ENCODE measurements at places on chromosomes 5 and 9. TPM values are rescaled to one million over a fixed set of nuclear protein-coding genes. Genes with fewer than 3 reads are reported as not detected.

EFCAB9 gene
- total RNA-seq = not detected

MAMDC2 gene
- not detected for total RNA-seq

ITK gene
- 0.81 TPM for total RNA-seq

PHF24 gene
- total RNA-seq = not detected

C6 gene
- total RNA-seq = 0.51 TPM

NFIB gene
- total RNA-seq = 3.0 TPM

DIPK1B gene
- total RNA-seq = 20.4 TPM

LRRC19 gene
- not detected for total RNA-seq

CAMK4 gene
- 0.35 TPM for total RNA-seq

DNA sequence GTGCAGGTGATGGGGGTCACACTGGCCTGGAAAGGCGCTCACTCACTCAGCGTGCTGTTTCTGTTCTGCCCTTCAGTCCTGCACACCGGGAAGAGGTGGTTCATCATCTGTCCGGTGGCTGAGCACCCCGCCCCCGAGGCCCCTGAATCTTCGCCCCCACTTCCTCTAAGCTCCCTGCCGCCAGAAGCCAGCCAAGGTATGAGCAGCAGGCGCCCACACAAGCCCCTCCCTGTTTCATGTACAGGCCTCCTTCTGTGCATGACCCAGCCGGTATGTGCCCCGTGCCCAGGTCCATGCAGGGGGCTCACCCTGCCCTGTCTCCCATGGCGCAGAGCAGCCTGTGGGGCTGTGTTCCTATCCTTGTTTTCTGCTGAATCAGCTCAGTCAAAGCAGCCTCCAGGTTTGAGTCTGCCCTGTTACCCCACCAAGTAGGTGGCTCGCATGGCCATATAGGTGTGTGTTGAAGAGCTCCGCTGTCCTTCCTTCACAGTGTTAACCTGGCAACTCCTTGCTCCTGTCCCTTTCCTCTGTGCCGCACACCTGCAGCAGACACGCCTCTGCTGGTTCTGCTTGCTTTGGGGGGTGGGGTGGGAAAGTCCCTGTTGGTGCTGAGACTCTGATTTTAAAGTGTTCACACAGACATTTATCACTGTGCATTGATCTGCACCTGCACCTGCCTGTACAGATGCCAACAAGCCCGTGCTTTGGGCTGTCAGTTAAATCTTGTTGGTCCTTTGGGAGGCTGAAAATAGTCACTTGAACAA lies 84.8 kb downstream of the WNK2 start:
- DNase-seq = no peak

DNA sequence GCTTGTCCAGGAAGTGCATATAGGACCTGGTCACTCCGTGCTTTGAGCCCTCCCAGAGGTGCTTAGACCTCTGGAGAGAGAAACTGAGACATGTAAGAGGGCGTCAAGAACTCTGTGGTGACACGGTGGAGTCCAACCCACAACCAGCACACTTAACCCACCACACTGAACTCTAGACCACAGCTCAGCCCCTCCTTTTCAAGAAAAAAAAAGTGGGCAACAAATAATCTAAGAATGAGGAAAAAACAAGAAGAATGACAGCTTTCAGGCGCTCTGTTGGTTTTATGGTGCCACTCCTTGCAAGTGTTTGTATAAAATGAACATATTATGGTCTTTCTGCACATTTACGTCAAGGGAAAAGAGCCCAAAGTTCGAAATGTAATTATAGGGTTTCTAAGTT lies 50.2 kb upstream of the SNAPC3 start:
- DNase-seq = no peak

DNA sequence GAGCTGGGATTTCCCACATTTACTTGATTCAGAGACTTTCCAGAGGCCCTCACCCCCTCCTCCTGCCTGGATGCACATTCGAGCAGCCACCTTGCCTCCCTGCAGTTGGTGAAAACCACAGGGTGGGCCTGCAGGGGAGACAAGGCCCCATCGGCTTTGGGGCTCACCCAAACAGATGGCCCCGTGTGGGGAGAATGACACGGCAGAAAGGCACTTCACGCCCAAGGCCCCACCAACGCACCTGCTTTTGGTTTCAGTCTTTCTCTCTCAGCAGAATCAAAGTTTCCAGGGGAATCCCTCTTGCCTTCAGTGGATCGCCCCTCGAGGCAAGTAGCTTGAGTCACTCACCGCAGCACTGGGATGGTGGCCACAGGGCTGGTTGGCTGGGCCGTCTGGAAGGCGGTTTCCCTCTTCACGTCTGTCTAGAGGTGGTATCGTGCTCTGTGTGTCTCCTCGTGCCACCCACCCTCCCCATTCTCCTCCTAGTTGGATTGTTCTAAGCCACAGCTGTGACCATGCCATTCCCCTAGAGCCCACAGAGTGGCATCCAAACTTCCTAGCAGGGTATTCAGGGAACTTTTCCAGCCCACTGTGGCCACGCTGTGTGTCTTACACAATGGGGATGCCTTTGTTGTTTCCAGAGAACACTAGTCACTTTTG lies 31.8 kb downstream of the SEC61B start:
- peak; percentile 19 for DNase-seq

DNA sequence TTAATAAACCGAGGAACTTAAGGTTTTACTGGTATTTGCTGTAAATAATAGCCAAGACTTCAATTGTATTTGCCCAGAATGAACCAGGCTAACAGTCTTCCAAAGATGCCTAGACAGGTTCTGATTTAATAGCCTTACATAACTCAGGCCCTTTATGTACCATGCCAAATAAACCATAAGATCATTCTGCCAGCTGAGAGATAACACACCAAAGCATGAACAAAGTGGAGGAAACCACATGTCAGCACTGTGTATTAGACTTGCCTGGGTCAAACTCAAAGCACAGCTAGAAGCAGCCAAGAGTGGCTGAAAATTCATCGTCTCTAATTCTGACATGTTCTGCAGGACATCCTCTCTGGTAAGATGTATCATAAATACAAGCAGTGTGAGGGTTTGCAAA lies 319.3 kb upstream of the ZNF608 start:
- DNase-seq = no peak

GRCh38 chr9:90287567-90288274 lies 354.9 kb downstream of the DIRAS2 start:
- no peak for DNase-seq

DNA sequence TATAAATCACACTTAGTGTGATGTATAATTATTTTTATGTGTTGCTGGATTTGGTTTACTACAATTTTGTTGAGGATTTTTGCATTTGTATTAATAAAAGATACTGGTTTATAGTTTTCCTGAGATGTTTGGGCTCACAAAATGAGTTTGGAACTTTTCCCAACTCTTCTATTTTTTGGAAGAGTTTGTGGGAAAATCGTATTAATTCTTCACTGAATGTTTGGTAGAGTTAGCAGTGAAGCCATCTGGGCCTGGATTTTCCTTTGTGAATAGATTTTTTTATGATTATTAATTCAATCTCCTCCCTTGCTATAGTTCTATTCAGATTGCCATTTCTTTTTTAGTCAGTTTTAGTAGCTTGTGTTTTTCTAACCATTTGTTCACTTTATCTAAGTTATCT lies 201.7 kb upstream of the NFIL3 start:
- no peak for DNase-seq

- no peak for DNase-seq
Observed at GRCh38 chr9:111484572-111484894, 350 bp upstream of the ECPAS start.

DNA sequence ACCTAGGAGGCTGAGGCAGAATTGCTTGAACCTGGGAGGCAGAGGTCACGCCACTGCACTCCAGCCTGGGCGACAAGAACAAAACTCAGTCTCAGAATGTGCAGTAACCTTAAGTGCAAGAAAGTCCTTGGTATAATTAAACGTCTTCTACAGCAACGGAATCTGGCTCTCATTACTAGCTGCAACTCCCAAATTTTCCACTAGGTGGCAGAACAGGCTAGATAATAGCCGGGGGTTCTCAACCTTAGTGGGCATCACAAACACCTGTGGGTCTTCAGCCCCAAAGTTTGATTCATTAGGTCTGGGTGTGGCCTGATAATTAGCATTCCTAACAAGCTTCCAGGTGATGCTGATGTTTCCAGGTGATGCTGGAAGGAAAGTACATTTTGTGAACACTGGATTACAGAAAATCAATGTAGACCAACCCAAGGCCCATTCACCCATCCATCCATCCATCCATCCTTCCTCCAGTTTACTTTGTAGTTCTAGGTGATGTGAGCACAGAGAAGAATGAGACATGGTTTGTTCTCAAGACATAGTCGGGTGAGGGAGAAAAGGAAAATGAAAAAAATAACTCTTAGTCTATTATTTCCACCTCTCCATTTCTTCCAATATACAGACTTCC lies 37.3 kb downstream of the FBXW2 start:
- DNase-seq = peak; percentile 76

DNA sequence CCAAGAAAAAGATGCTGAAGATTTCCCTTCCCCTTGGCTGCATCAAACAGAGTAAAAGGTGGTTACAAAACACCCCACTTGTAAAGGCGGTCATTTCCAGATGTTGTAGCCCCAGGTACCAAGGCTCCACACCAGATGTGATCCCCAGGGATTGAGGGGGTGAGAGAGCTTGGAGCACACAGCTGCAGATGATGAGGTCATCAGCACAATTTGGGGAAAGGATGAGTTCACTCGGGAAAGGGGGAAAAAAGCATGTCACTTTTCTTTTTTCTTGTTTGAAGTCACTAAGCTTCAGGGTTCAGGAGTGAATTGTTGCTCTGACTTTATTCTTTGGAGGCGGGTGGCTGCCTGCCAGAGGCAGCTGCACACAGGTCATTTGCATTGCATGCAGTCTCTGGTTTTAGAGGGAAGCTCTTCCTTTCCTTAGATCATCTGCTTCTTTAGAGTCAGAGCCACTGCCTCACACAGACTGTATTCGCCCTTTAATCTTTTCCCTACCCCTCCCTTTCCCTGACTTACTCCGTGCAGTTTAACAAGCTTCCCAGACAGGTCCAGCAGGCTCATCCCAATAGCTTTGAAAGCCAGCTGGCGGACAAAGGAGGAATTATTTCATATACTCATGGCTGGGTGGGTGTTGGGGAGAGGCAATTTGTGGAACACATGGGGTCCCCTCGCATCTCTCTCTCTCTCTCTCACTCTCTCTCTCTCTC lies 409.3 kb upstream of the SLC24A2 start:
- DNase-seq = no peak

DNA sequence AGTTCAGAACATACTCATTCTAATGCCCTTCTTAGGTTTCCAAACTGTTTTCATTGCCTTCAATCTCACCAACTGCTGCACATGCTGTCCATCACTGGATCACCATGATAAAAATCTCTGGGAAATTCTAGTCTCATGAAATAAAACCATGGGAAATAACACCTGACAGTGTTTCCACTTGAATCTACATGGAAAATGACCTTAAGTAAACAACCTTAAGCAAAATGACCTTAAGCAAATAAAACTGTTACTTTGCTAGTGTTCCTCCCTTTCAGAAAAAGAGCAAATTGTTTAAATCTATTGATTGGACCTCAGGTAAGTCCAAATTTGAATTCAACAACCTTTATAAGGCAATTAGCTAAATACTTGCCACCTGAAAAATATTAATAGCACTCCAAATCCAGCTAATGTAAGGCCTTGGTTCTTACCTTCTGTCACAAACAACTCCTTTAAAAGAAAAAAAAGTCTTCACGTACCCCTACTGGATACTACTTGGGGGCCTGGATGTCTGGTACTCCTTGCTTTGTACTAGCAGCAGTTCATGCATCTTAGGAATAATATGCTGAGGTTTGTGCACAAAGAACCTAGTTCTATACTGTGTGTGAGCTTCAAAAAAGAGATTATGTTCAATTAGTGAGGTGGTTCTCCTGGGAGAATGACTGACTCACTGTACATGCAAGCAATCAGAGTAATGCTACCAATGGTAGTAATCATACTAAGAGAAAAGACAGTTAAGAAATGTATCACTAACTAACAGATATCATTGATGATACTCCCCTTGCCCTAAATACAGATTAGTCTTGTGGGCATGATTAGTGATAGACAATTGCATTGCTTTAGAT lies 630.4 kb downstream of the PSAT1 start:
- DNase-seq = no peak

GRCh38 chr9:136339173-136339957 lies 12.0 kb downstream of the GPSM1 start:
- DNase-seq = peak; percentile 84

DNA sequence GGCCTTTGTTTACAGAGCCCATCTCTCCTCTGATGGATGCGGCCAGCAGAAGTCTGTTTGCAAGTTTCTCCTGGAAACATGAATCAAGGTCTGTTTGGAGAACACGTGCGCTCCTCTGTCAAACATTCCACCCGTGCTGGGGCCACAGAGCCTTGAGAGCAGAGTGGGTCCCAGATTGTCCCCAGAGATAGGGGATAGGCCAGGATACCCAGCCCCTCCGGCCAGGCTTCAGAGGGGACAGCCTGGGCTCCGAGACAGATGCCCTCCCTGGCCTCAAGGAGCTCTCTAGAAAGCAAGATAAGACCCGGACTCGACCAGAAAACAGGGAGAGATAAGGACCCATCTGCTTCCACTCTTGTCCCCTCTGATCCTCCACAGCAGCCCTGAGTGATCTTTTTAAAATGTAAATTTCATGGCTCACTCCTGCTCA lies 40.4 kb upstream of the HAND1 start:
- DNase-seq = peak; percentile 55

GRCh38 chr5:154278908-154279307 lies 88.4 kb downstream of the GALNT10 start:
- DNase-seq = no peak

GRCh38 chr5:141664733-141665461 lies 13.7 kb upstream of the FCHSD1 start:
- DNase-seq = peak; percentile 77

GRCh38 chr5:123297866-123298265 lies 125.3 kb downstream of the CEP120 start:
- no peak for DNase-seq

- DNase-seq = no peak
Observed at GRCh38 chr5:74877624-74878304, 11.6 kb upstream of the FAM169A start.

DNA sequence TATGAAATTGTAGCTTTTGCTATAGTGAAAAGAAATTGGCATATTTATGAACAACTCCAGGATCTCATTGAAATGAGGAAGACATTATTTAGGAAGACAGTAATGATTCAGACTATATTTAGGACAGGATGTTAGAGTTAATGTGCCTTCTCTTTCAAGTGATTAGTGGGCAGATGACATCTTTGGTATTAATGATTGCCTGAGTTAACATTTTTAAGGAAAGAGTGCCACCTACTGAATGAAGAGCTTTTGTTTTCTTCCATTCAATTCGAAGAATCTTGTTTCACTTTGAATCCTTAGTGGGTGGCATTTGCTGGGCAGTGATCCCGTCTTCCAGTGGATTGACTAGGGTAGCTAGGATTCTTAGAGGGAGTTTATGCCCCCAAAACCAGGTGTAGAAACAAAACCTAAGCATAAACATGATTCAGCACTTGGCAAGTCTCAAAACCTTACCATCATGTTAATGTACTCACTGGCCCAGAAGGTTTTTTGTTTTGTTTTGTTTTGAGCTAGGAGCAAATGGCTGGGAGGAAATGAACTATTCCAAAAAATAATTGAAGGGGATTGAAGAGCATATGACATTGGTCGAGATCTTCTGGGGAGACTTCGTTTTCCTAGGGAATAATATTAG lies 23.2 kb downstream of the MAP3K1 start:
- no peak for DNase-seq
